NCI-H1436 treated with DMSO at 0.1 percent for 48 hours (cell line): ENCODE measurements at places on chromosomes 1 and 21.
A peak's percentile ranks its signal among the peaks of the same experiment; 100 is the strongest.

GRCh38 chr1:6198646-6199297 lies 623 bp downstream of the RPL22 start:
- no peak for DNase-seq

DNA sequence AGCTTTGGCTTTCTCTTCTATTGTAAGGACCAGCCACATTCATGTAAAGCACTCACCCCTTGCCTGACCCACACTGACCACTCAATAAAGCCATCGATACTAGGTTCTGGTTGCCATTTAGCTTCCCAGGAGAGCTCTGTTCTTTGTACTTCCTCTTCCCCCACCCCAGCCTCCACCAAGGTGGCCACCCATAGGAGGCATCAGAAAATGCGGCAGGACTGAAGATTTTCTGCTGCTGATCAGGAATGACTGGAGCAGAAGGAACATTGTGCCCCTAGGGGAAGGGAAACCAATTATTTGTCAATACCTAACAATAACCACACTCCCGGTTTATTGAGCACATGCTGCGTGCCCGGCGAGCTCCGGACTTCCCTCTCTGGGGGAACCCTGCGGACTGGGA lies 5.2 kb upstream of the SMIM12 start:
- DNase-seq, result no peak

DNA sequence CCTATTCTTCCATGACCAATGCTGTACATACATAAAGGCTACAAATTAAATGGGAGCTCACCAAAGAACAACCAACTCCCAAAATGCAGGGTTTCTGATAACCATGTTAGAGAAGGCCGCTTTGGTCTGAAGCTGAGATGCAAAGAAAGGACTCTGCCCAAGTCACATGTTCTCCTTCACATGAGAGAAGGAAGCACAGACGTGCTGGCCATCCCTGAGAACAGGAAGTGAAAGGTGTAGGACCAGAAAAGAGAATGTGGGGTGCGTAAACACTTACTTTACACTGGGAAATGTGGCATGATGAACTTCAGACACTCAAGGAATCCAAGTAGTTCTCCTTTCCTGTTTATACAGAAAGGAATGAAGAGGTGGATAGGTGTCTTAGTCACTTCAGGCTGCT lies 31.7 kb upstream of the TADA1 start:
- no peak for DNase-seq

DNA sequence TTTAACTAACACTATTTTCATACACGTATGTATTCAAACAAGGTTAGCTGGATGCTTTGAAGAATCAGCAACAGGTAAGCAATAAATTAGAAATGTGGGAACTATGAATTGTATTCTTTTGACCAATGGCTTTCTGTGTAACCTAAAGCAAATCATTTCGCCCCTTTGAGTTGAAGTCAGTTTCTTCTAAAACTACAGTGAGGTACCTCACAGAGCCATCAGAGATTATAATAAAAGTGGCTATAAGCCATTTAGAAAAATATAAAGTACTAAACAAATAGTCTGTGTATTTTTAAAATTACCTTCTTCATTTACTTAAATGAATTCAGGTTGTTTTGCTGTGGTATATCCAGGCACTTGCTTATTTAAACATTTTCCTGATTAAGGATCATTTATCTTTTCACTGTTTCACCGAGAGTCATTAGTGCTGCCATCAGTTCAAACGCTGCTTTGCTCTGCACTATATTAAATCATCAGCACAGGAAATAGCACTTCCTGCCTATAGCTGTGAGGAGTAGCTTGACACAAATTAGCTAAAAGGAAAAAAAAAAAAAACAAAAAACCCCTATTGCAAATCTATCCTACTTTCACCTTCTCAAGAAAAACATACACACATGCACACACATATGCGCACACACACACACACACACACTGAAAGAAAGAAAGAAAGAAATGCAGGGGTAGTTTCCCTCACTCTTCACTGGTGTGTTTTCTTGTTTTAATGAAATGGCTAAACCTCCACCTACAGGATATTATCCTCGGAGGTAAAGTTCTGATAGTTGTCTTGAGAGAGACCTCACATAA lies 39.8 kb upstream of the C1orf105 start:
- DNase-seq, result peak; percentile 20

DNA sequence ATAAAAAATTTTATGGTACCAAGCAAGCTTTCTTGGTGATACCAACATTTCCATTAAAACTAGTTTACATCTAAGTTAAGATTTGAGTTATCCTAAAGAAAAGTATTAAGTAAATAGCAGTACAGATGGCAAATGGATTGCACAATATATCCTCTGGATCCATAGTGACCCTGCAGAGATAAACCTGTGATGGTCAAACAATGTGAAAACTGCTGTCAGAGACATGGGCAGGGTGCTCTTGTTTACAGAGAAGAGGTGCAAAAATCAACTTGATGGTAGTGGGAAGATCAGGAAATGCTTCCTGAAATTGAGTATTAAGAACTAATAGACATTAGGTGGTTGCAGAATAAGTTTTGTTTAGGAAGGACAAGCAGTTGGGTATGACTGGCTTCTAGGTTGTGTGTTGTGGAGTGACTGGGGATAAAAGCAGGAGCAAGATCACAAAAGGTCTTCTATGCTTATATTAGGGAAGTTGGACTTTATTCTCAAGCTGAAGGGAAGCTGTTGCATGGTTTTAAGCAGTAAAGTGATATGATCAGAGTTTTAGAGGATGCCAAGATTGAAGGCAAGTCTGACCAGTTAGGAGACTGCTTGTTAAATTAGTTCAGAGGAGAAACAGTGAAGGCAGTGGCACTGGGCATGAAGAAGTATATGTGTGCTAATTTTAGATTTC lies 9.9 kb downstream of the TTC3 start:
- no peak for DNase-seq

DNA sequence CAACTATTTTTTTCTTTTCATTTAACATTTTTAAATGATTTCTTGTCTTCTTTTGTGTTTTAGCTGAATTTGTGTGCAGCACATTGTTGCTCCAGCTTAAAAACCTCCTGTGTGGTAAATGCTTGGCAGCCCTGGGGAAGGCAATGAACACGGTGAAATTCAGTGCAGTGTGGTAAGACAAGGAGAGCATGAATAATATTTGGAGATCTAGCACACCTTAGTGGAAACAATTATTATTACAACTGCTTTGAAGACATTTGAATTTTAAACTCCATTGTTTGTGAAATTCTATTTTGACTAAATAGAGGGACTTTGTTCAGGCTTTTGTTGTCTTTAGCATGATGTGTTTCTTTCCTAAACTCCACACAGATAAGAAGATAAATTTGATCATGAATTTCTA lies 242.6 kb upstream of the CXADR start:
- peak; percentile 24 for DNase-seq

DNA sequence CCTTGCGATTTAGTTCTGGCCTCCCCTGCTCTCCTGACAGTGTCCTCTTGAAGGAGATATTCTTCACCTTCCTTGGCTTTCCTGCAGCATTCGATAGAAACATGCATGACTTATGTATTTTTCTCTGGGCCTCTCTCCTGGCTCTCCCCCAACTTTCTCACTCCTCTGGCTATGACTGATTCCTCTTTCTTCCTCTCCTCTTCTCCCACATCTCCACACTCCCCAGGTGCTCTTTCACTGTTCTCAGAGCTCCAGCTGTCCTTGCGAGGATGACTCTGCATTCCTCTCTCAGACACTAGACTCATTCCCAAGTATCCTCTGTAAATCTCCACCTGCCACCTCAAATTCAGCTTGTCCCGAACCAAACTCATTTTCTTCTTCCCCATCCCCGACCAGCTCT lies 18.0 kb downstream of the LRRC42 start:
- no peak for DNase-seq

GRCh38 chr1:176601348-176601747 lies 138.4 kb downstream of the PAPPA2 start:
- DNase-seq, result no peak

DNA sequence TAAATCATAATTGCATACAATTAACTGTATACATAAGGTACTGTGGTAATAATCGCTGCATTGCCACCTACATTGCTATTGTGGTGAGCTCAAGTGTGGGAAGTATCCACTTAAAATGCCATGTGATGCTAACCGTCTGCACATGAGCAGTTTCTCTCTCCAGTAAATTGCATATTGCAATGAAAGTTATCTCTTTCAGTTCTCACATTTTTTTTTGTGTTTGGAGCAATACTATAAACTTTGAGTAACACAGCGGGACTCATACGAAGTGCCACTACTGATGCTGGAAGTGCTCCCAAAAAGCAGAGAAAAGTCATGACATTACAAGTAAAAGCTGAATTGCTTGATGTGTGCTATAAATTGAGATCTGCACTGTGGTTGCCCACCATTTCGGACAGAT lies 38.5 kb downstream of the DISC1 start:
- peak; percentile 34 for DNase-seq

GRCh38 chr1:210800301-210800700 lies 333.6 kb downstream of the KCNH1 start:
- no peak for DNase-seq

- DNase-seq, result no peak
Observed at GRCh38 chr1:182598296-182598695, 5.9 kb downstream of the RGS16 start.

DNA sequence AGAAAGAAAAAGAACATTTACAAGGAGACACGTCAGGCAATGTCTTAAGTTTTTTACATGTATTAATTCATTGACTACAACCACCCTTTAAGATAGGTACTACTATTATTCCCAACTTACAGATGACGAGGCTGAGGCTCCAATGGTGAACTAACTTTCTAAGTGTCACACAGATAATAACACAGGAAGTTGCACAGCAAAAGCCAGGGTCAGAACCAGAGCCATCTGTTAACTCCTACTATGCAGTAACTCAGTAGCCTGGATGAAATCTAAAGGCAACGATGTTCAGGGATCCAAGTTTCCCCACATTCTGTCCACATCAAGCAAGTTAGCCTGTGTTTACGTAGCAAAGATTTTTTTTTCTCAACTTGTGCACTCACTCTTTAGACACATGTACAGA lies 371.7 kb downstream of the PTPRC start:
- no peak for DNase-seq

GRCh38 chr1:41419584-41420295 lies 58.5 kb downstream of the FOXO6 start:
- DNase-seq, result no peak

- no peak for DNase-seq
Observed at GRCh38 chr1:184813528-184814089, 59.0 kb upstream of the EDEM3 start.

- DNase-seq, result no peak
Observed at GRCh38 chr1:3408751-3409266, 45.7 kb upstream of the ARHGEF16 start.

DNA sequence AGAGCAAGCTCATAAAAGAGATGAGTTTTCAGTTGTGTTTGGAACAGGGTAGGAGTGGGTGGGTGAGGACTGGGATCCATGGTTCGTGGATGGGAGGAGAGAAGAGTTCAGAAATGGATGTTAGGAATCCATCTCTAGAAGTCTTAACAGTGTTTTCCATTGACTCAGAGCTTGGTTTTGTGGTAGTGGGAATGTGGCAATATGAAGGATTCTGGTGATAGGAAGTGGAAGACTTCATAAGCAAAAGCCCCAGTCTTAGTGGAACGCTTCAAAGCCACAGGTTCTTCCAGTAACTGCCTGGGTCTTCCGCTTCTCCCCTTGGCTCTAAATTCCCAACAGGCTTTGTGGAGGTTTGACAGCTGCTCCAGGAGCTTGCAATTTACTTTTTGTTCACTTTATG lies 167.9 kb downstream of the KCNJ6 start:
- no peak for DNase-seq

DNA sequence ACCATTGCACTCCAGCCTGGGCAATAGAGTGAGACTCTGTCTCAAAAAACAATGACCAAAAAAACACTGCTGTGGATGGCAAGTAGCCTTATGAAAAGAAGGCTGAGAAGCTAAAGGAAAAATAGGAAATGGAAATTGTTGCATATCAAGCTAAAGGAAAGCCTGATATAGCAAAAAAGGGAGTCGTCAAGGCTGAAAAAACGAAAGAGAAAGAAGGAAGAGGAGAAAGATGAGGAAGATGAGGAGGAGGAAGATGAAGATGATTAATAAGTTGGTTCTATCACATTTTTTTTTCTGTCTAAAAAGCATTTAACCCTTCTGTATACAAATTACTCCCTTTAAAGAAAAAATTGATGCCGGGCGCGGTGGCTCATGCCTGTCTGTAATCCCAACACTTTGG lies 10.2 kb upstream of the PRDX1 start:
- DNase-seq, result no peak

DNA sequence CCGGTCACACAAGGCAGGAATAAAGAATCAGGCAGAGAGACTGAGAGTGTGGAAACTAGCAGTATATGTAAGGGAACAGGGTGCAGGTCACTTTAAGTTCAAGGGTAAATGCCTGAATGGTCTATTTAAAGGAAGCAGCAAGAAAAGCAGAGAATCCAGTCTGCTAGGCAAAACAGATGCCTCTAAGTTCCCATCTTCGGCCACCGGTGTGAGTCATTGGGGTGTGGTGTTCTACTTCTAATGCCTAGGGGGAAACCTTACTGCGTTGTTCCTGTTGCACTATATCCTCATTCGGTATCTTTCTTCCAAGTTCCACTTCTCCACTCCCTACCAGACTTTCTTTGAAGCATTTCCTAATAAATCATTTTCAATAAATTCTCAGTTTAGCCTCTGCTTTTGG lies 259.9 kb downstream of the HHIPL2 start:
- no peak for DNase-seq

GRCh38 chr1:225928186-225929175 lies 4.4 kb upstream of the PYCR2 start:
- DNase-seq, result no peak

- DNase-seq, result no peak
Observed at GRCh38 chr1:147611586-147611985, 58.7 kb downstream of the ACP6 start.

- no peak for DNase-seq
Observed at GRCh38 chr1:117658676-117659075, 52.8 kb downstream of the TENT5C start.

- DNase-seq, result no peak
Observed at GRCh38 chr1:36938819-36939218, 95.5 kb downstream of the GRIK3 start.

GRCh38 chr21:45539046-45539795 lies 3.0 kb downstream of the SLC19A1 start:
- DNase-seq, result no peak

- no peak for DNase-seq
Observed at GRCh38 chr1:155522069-155522468, 40.5 kb downstream of the ASH1L start.

GRCh38 chr1:210731193-210731592 lies 402.5 kb downstream of the HHAT start:
- no peak for DNase-seq

GRCh38 chr1:214420341-214420740 lies 131.1 kb downstream of the PTPN14 start:
- DNase-seq, result no peak
